ENCODE measurements at places on chromosomes 16 and 17.

- no peak for DNase-seq
Observed at GRCh38 chr17:38456031-38456815, 28.0 kb downstream of the ARHGAP23 start.

- DNase-seq: no peak
Observed at GRCh38 chr16:11318817-11319216, 26.4 kb upstream of the RMI2 start.

DNA sequence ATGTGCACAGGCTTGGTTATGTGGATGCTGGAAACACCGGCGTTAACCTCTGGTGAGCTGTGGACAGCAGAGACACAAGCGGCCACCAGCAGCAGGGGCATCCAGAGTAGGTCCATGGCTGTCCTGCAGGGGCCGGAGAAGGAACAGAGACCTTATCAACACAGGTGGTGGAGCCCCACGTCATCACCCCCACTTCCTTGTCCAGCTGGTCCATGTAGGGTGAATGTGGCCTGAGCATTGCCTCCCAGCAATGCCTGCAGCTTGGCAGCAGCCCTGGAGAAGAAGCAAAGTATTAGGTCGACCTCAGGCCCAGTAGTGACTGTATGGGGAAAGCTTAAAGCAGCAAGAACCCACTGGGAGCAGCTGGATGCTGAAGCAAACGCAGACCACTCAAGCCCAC, 5.4 kb downstream of the PDILT start:
- no peak for DNase-seq

DNA sequence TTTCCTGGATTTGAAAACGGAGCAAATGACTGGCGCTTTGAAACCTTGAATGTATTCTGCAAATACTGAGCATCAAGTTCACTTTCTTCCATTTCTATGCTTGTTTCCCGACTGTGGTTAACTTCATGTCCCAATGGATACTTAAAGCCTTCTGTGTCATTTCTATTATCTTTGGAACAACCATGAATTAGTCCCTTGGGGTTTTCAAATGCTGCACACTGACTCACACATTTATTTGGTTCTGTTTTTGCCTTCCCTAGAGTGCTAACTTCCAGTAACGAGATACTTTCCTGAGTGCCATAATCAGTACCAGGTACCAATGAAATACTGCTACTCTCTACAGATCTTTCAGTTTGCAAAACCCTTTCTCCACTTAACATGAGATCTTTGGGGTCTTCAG, 32.3 kb downstream of the BRCA1 start:
- no peak for DNase-seq

All from activated naive CD8-positive, alpha-beta T cell treated with anti-CD3 and anti-CD28 coated beads for 36 hours (primary cell).